ENCODE measurements at places on chromosomes 16 and 17. TPM values are rescaled to one million over a fixed set of nuclear protein-coding genes. Genes with fewer than 3 reads are reported as not detected.

GRCh38 chr17:43640491-43641252, 21.1 kb downstream of the MEOX1 start:
- no peak for DNase-seq

KRTAP4-3 gene
- total RNA-seq = not detected

DNA sequence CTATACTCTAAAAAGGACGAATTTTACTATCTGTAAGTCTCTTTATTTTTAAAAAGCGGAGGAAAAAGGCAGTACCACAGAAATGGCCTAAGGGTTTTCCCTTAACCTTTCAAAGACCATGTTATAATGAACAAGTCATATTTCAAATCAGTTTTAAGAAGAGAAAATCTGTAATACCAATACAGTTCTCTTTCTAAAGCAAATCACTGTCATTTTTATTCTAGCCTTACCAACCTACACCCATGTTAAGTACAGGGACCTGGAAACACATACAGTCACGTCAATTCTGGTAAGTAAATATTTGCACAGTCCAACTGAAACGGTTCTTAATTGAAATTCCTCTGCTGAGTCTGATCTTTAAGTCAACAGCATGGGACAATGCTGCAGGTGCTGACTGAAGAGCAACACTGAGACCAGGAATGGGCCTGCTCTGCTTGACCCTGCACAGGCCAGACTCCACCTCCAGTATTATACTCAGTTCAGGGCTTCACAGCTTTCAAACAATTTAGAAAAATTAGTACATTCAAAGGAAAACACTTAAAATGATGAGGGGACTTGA, 20.2 kb downstream of the MBTPS1 start:
- peak; percentile 65 for DNase-seq

DNA sequence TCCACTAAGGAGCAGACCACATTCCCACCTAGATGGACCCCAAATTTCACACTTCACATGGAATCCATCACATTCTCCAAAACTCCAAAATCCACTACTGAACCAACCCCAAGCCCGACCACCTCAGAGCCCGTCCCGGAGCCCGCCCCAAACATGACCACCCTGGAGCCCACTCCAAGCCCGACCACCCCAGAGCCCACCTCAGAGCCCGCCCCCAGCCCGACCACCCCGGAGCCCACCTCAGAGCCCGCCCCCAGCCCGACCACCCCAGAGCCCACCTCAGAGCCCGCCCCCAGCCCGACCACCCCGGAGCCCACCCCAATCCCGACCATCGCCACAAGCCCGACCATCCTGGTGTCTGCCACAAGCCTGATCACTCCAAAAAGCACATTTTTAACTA, 1.6 kb downstream of the GP1BA start:
- DNase-seq = no peak

GRCh38 chr17:59683283-59683682, 23.9 kb downstream of the PTRH2 start:
- DNase-seq = no peak

UNC45B gene
- not detected for total RNA-seq

CBLN1 gene
- 0.39 TPM for total RNA-seq

DNA sequence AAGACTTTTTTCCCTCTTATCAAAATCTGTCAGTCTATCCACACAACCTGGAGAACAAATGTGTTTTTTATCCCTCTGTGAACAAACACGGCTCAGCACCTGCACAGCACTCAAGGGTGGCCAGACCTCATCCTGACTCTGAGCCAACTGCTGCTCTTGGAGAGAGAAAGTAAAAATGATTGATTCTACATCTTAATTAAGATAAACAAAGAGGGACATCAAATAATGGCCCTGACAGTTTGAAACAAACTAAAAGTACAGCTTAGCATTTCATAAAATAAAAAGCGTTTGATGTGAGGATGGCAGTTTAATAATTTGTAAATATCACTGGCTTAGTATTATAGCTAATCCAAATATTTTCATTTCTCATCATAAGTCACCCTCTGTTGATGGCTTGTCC, 106.2 kb downstream of the SNX11 start:
- DNase-seq = no peak

FOXC2 gene
- 0.34 TPM for total RNA-seq

DNA sequence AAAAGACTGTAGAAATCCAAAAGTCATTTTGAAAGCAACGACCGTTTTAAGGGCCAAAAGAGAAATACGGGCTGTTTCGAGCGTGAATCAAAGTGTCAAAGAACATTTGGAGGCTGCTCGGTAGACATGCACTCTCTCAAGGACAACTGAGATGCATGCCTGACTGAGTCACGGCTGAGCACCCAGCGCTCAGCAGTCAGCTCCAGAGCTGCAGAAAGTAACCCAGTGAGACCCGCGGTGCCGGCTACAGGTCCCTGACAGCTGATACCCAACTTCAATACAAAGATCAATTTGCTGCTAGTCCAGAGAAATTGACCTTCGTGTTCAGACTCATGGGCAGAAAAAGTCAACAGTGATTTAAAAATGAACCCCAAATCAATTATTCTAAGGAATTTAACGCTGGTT, 214.9 kb downstream of the STX8 start:
- no peak for DNase-seq

TMIGD1 gene
- 125 TPM for total RNA-seq

TEKT3 gene
- total RNA-seq = 0.36 TPM

ADAD2 gene
- total RNA-seq = 0.14 TPM

DNA sequence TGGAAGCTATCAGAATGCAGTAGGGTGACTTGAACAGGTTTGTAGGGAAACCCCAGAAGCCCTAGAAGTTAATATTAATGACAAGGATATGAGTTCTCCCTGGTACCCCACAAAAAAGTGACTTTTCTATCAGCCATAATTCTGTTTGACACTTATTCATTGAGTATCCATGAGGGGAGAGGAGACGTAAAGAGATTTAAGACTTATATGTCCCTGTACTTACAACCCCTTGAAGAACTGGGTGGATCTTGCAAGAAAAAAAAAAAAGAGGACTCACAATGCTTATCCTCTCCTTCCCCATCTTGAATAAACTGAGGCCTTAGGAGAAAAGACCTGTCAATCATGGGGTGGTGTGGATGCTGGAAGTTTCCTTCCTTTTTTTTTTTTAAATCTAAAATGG, 203.5 kb downstream of the CBLN1 start:
- DNase-seq = no peak

XYLT1 gene
- total RNA-seq = 28.6 TPM

DNA sequence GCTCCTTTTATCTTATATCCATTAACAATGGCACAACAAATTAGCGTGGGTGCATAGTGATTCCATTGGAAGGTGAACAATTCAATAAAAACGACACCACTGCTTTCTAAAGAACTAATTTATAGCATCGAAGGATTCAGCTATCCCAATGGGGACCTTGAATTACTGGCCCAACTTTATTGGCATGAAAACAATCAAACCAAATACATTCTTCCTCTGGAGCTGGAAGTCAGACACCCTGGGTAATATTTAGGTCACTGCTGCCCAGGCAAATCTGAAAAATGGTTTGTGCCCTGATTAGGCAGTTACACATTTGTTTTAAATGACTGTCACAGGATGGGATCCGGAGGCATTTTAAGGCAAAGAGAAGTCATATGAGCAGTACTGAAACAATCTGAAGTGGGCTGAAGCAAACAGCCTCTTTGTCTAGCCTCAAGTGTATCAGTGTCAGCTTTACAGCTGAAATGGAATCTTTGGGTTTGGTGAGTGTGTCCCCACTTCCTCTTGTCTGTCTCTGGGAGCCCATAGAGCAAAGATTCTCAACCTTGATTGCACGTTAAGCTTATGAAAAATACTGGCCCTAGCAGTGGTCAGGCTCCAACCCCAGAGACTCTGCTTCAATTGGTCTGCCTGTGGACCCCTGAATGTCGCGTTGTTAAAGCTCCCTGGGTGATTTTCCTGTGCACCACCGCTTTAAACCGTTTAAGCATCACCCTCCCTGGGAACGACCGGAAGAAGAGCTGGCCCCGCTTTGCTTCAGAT, 30.3 kb downstream of the CDK5R1 start:
- no peak for DNase-seq

SAT2 gene
- 60.8 TPM for total RNA-seq

PMP22 gene
- total RNA-seq = 22.5 TPM

DNA sequence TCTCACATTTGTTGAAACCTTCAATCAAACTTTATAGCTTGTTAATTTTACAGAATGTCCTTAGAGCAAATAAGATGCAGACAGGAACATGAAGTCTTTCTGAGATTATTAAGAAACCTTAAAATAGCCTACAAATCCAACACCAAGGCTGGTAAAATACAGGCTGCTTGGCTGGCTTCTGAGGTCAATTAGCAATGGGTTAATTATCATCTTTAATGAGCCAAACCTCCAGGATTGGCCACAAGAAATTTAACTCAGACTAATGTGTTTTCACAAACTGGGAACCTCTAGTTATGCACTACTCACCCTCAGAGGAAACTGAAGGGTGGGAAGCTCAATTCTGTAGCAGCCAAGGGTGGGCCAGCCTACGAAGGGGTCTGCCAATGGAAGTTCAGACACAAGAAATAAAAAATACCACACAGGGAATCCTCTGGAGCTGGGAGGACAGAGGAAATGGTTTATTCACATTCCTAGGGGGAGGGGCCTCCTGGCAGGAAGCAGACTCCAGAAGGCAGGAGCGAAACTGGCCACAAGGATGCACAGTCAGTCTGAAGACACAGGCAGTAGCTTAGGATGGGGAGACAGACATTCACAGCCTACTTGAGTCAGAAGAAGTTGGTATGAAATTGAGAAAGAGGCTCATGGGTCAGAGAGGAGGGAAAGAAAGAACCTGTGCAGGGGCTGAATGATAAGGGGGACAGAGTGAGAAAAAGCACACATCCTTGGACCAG, 36.1 kb downstream of the HIC1 start:
- DNase-seq = peak; percentile 54

GRCh38 chr17:10099051-10099571, 99.3 kb downstream of the GAS7 start:
- DNase-seq = no peak

SPDYE4 gene
- not detected for total RNA-seq

ZG16 gene
- 1,315 TPM for total RNA-seq

- no peak for DNase-seq
Measured at GRCh38 chr17:45718791-45719190, 65.3 kb upstream of the CRHR1 start.

DNA sequence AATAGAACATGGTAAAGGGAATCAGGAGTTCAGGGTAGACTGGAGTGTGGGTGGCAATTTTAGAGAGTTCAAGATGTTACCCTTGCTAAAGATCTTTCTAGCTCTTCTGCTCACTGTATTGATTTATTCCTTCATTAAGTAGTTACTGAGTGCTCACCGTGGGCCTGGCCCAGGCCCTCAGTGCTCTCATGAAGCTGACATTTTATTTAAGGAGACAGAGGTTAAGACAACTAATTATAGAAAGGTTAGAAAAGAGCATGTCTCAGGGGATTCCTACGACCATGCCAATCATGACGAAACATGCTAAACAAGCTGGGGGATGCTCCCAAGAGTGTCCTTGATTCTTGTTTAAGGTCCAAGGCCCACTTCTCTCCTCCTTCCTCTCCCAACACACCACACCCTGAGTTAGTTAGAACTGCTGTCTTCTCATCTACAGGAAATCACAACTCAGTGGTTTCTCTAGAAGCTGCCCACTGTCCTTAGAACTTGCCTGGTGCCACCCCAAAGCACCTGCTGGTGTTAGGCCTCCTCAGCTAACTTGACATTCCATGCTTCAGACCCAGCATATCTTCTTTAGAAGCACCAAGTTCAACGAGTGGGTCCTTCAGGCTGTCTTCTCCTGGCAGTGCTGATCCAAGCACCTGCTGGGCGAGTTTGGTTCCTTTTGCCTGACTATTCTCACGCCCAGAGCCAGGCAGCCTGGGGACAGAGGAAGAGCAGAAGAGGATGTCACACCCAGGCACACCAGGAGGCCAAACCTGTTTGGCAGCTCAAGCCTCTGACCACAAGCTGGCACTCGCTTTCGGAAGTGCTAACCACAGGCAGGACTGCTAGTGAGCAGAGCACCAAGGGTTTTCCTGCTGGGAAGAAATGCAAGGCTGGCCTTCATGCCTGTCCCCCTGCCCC, 79.0 kb downstream of the GAS7 start:
- peak; percentile 66 for DNase-seq

DNA sequence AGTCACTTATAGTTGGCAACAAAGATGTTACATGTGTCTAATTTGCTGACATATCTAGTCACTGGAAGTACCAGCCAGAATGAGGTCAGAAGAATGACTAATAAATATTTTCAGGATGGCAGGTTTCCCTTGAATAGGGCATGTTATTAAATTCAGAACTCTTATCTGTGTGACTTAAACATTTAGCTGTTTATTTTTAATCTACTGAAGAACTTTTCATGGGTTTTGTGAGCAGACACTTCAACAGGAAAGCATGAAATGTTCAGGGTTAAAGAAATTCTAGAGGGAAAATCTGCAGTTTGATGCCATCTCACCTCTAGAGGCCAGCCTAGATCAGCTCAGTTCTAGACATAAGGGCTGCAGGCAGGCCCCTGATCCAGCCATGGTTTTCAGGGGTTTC, 13.2 kb downstream of the JPT2 start:
- DNase-seq = no peak

DNA sequence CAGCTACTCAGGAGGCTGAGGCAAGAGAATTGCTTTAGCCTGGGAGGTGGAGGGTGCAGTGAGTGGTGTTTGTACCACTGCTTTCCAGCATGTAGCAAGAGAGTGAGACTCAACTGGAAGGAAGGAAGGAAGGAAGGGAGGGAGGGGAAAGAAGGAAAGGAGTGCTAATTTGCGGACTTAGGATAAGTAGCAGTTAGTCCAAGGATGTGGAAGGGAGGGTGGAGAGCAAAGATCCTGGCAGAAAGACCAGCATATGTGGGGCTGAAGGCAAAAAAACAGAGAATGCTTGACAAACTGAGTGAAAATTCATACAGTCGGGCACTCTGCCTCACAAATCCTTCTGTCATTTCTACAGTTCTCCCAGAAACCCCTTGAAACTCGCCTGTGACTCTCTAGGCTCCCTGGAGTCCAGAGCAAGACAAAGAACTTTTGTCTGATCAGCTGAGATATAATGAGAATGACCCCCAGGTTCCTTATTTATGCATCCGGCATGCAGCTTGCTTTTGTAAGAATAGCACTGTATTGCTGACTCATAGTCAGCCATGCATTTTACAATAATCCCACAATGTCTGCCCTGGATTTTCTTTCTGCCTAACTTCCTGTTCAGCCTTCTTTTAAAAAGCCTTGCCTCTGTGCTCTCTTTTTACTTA, 31.5 kb downstream of the CDK5RAP3 start:
- no peak for DNase-seq

GRCh38 chr17:28675980-28676379, 14.0 kb downstream of the SUPT6H start:
- DNase-seq = no peak

DNA sequence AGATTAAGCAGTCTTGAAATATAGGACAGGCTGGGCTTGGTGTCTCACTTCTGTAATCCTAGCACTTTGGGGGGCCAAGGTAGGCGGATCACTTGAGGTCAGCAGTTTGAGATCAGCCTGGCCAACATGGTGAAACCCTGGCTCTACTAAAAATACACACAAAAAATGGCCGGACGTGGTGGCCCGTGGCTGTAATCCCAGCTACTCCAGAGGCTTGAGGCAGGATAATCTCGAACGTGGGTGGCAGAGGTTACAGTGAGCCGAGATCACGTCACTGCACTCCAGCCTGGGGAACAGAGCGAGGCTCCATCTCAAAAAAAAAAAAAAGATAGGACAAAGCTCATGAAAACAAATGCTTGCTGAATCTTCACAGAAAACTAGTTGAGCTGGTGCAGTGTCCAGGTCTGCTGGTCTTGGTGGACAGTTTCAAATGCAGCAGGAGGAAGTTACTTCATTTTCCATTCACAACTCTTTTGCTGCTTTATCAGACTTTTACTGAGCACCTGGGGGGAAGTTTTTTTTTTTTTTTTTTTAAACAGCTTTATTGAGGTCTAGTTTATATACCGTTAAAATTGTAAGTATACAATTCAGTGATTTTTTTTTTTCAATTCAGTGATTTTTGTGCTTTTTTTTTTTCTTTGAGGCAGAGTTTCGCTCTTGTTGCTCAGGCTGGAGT, 45.2 kb downstream of the SNX29 start:
- no peak for DNase-seq

USP6 gene
- total RNA-seq = 0.12 TPM

All from left colon (tissue), 2 donors.